Hindlimb muscle (tissue), 1 donor: ENCODE measurements at places on chromosomes 1 and 21. TPM values are rescaled to one million over a fixed set of nuclear protein-coding genes. Genes with fewer than 3 reads are reported as not detected.

DNA sequence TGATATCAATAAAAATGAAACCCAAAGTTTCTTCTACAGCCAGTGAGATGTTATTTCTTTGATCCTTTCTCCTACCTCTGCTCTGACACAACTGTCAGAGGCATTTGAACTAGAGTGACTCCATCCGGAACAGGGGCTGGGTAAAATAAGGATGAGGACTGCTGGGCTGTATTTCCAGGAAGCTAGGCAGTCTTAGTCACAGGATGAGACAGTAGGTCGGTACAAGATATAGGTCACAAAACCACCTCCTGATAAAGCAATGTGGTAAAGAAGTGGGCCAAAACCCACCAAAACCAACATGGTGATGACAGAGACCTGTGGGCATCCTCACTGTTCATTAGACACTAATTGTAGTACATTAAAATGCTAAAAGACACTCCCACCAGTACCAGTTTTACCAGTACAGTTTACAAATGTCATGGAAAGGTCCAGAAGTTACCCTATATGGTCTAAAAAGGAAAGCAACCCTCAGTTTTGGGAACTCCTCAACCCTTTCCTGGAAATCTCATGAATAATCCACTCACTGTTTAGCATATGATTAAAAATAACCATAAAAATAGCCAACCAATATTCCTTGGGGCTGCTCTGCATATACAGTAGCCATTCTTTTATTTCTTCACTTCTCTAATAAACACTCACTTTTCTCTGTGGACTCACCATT is 96.7 kb downstream of the GABPA start:
- no peak for DNase-seq

DNA sequence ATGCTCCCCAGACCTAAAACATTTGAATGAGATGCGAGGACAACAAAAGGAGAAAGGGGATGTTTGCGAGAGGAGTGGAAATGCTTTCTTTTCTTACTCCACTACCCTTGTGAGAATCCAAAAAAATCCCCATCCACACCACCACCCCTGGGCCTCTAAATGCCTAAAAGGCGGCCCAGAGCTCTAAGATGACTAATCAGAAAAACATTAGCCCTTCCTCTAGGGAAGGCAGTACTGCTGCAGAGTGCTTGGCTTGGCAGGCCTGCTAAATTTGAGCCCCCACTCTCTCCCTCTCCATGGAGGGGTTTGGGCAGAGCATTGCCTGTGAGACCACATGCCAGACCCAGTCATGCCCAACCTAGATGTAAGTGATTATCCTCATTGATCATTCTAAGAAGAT is 347.9 kb downstream of the USH2A start:
- DNase-seq = no peak

- no peak for DNase-seq
These were observed 14.6 kb upstream of the CAMSAP2 start for GRCh38 chr1:200724064-200724463.

Gene ALPL
- polyA plus RNA-seq = 3.1 TPM

Gene C2CD2
- 8.9 TPM for polyA plus RNA-seq

DNA sequence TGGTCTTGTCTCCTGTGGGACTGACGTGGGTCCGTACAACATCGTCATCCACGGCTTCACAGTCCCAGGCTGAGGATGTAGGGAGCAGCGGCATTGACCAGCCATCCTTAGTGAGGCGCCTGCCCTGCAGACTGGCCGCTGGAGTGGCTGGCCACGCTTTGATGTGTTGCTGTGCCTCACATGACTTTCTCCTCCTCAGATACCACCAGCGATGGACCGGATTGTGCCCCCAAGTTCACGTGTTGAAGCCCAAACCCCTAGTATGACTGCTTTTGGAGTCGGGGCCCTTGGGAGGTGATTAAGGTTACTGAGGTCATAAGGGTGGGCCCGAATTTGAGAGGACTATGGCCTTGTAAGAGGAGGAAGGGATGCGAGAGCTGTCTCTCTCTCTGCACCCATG is 122.5 kb downstream of the PCBP3 start:
- DNase-seq = no peak

- no peak for DNase-seq
These were observed 414 bp downstream of the GPR153 start for GRCh38 chr1:6260433-6260934.

GRCh38 chr21:38170704-38171682 is 85.8 kb upstream of the KCNJ15 start:
- no peak for DNase-seq

DNA sequence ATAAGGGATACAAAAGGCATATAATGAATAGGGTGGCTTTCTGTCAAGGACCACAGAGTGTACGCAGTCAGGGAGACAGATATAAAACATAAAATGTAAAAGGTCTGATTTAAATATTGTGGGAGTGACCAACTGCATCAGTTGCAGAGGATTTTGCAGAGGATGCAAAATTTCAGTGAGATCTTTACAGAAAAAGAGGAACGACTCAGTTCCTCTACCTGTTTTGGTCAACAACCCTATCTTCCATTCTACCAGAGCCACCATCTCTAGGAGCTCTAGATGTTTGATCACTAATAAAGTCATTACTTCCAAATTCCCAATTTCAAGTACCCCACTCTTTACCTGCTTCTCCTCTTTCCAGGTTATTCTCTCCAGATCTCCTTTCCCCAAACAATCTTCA is 16.5 kb downstream of the SOD1 start:
- DNase-seq = no peak

- DNase-seq = no peak
These were observed 69.1 kb downstream of the RUSC1 start for GRCh38 chr1:155389826-155390225.

DNA sequence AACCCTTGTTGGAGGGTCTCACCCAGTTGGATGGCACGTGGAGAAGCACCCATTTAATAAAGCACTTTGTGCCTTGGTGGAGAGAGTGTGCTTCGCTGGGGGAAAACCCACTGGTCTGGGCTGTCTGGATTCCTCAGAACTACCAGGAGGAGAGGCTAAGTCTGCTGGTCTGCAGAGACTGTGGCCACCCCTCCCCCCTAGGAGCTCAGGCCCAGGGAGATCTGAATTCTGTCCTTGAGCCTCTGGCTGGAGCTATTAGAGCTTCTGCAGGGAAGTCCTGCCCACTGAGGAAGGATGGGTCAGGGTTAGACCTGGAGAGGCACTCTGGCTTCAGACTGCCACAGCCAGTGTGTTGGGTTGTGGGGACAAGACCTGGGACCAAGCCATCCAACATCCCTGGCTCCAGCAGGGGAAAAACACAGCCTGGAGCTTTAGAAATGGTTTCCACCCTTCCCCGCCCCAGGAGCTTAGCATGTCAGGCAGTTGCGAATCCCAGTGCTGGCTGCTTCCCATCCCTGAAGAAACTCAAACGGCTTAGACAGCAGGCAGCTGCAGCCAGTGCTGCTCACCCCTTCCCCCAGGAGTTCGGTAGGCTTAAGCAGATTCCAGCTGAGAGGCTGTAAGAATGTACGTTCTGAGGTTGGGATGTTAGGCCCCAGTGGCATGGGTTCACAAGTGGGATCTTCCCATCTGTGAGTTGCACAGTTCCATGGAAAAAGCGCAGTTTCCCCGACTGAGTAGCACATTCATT is 288.3 kb downstream of the TGFB2 start:
- DNase-seq = peak; percentile 52

Gene RGS7
- polyA plus RNA-seq = not detected

DNA sequence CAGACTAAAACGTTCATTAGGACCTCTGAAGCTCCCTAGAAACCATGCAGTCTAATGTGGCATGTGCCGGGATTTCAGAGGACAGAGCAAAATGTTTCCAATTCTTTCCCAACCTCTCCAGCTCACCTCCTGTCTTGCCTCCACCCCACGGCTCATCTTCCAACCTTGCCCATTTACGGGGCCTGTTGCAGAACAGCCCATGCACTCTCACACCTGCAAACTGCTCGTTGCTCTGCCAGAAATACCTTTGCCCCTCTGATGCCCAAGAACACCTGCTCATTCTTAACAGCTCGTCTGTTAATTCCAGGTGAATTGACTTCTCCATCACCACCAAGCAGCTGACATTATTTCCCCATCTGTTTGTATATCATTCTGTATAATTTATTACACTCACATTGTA is 53.9 kb upstream of the LBR start:
- no peak for DNase-seq

DNA sequence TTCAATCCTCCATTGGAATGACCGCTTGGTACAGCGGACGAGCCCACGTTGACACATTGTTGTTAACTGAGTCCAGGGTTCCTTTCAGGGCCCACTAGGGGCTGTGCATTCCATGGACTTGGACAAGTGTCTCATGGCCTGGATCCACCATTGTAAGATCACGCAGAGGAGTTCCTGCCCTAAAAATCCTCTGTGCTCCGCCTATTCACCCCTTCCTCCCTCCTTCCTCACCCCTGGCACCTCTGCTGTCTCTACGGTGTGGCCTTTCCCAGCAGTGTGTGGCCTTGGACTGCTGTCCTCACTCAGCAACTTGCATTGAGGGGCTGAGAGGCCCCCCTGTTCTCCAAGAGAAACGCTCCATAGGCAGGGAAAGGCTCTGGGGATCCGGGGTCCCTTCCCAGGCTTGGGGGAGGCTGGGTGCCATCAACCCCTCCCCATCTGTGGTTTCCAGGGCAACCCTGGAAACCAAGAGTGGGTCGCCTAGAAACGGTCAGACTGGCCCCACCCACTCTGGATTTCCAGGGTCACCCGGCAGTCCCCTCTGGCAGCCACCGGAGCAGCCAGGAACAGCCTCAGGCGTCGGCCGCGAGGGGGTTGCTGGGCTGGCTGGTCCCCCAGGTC is 50.9 kb downstream of the MEGF6 start:
- DNase-seq = peak; percentile 47

Gene F5
- polyA plus RNA-seq = 0.26 TPM

DNA sequence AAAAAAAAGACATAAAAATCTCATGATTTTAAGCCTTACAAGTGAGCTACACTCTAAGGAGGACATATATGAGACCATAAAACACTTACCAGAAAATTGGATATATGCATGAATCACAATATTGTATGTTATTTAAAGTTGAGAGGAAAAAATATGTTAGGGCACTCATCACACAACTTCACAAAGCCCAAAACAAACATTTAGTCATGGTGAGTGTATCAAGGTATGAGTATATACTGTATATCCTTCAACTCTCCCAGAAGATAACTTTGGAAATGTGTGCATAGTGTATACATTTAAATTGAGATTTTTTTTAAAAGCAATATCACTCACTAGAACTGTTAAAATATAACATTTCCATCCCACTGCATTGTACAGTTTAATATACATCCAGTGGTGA is 259.3 kb downstream of the SRGAP2C start:
- no peak for DNase-seq

GRCh38 chr1:184595596-184595995 is 159.1 kb downstream of the EDEM3 start:
- no peak for DNase-seq

DNA sequence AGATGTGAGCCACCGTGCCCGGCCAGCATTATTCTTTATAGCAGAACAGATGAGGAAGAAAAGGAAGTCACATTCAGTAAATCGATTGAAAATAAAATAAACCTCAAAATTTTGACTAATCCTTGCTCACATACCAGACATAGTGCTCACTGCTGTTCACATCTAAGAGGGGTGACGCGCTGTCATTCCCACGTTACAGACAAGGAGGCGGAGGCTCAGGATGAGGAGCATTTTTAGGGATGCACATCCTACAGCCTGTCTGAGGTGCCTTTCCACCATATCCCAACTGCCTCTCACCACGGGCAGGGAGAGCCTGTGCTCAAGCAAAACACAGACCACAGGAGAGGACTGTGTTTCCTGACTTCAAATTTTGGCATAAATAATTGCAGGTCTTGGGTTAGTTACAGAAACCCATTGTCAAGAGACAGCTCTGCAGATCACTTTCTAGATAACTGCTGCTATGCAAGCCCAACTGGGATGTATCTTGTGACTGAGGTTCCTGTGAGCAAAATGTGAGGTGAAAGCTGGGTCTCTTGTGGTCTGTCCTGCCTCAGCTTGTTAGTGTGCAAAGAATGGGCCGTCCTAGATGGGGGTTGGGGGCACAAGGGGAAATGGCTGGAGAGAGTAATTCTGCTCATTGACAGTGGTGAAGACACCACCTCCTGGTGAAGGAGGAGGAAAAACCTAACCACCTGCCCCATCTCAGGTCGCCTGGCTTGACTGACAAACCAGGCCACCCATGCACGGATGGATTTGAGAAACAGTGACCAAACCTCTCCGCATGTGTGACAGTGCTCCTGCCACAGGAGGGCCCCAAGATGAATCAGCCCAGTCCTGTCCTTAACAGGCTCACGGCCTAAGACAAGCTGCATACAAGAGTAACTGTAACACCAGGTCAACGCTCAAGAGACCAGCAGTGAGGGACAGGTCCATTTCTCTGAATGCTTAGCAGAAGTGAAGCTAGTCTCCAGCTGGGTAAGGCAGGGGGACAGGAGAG is 8.2 kb downstream of the TNN start:
- DNase-seq = no peak

- no peak for DNase-seq
These were observed 3.7 kb upstream of the IBA57 start for GRCh38 chr1:228161866-228162265.

Gene RNU1-1
- not detected for polyA plus RNA-seq

Gene CD160
- polyA plus RNA-seq = 1.1 TPM

Gene FCRL5
- not detected for polyA plus RNA-seq
